ENCODE measurements at places on chromosomes 5 and 9.

GRCh38 chr5:28779161-28779754 is 1740.9 kb upstream of the CDH9 start:
- no peak for DNase-seq

DNA sequence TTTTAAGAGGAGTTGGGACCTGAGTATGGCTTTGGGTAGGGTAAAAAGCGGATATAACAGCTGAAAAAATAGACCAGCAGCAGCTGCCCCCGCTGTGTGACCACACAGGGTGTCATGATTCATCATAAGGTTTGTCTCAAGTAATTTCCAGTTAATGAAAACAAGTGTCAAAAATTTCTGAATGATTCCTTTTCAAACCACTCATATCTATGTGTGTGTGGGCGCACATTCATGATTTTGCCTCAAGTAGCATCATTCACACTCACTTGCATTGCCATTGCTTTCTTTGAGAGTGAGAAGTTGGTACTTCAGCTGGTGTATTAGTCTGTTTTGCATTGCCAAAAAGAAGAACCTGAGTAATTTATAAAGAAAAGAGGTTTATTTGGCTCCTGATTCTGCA is 12.1 kb upstream of the TNFAIP8 start:
- DNase-seq, result no peak

DNA sequence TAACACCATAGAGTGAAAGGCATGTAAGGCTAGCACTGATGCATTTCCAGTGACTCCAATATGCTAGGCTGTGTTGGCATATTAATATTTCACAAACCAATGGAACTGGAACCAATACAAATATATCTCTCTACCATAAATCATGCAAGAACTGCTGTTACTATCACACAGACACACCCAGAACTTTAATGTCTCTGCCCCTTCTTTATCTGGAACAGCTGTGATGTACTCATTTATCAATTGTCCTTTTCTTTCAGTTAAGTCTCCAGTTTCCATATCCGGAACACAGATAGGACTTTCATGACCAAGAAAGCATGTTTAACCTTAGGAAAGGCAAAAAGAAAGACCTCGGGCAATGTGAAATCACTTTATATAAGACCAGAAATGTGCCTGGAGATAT is 70.3 kb downstream of the SPTLC1 start:
- no peak for DNase-seq

DNA sequence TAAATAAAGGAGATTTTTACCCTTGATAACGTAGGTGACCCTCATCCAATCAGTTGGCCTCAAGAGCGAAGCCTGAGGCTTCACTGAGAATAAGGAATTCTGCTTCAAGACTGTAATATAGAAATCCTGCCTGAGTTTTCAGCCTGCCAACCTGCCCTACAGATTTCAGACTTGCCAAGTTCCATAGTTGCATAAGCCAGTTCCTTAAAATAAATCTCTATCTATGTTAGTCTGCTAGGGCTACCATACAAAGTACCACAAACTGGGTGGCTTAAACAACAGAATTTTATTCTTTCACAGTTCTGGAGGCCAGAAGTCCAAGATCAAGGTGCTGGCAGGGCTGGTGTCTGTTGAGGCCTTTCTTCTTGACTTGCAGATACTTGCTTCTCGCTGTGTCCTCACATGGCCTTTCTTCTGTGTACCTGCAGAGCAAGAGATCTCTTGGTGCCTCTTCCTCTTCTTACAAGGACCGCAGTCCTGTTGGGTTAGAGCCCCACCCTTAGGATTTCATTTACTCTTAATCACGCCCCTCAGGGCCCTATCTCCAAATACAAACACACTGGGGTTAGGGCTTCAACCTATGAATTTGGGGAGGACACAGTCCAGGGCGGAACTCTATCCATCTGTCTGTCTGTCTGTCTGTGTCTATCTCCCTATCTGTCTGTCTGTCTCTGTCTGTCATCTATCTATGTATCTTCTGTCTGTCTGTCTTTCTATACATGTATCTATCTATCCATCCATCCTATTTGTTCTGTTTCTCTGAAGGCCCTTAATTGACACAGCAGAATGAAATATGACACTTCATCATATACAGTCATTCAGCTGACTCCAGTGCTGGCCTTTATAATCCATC is 17.0 kb upstream of the CMBL start:
- DNase-seq, result no peak

GRCh38 chr5:5242056-5242455 is 101.9 kb downstream of the ADAMTS16 start:
- no peak for DNase-seq

- no peak for DNase-seq
Observed at GRCh38 chr5:32630867-32631491, 45.6 kb downstream of the SUB1 start.

- no peak for DNase-seq
Observed at GRCh38 chr9:4298255-4299004, 1.4 kb downstream of the GLIS3 start.

GRCh38 chr5:112308608-112309007 is 110.5 kb downstream of the EPB41L4A start:
- no peak for DNase-seq

- no peak for DNase-seq
Observed at GRCh38 chr9:87515006-87515405, 17.3 kb downstream of the DAPK1 start.

GRCh38 chr5:153952893-153953292 is 85.8 kb downstream of the FAM114A2 start:
- DNase-seq, result no peak

DNA sequence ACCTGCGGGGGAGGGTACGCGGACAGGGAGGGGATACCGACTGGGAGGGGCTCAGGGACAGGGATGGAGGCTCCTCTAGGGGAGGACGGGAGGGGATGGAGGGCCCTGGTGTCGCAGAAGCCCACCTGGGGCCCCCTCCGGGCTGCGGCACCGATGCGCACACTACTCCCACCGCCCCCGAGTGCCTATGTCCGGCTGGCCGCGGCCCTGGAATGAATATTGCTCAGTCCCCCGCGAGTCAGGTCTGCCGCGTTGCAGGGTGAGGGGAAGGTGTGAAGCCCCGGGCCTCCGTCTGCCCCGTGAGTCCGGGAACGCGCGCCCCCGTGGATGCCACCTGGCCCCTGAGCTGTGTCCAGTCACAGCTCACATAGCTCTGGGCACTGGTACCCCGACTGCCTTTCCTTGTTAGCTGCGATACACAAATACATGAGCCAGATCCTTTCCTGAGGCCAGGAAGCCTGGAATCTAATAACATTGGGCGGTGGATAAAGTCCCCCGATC is 44.5 kb upstream of the PRSS3 start:
- DNase-seq, result no peak

DNA sequence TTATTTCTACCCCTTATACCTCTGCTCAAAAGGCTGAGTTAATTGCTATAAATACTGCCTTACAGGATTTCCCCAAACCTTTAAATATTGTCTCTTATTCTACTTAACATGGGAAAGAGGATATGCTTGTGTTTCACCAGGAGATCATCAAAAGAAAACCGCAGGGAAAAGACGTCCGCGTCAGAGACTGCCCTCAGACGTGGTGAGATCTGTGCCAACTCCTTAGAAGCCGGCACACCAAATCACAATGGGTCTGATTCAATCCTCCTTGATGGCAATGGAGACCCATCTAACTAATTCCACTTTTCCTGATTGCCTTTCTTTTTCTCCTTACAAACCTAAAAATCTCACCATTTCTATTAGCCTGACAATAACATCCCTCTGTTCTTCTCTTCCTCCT is 55.0 kb downstream of the SH3PXD2B start:
- DNase-seq, result no peak

DNA sequence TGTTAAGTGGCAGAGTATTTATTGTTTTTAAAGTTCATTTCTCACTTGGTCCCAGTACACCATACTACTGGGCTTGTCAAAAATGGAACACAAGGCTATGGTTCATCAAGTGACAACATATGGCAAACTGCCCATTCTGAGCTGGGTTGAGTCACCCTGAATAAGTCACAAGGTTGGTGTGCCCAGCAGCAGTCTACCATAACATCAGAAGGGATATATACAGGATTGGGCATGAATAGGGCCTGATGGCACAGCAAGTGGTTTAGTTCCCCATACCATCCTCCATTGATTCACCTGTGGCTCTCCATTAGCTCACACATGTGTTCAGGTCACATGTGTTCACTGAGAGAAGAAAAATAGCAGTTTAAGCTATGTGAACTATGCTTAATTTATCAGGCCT is 249.8 kb upstream of the PRDM9 start:
- DNase-seq, result no peak
